Activated T-cell treated with anti-CD3 and anti-CD28 coated beads, Interleukin-2, amount 50 U/mL, for 72 hours (primary cell): ENCODE measurements at places on chromosomes 6 and 20.

- no peak for DNase-seq
Observed at GRCh38 chr6:153125032-153125431, 6.0 kb downstream of the RGS17 start.

- DNase-seq, result no peak
Observed at GRCh38 chr6:138833816-138834539, 38.1 kb downstream of the ECT2L start.

DNA sequence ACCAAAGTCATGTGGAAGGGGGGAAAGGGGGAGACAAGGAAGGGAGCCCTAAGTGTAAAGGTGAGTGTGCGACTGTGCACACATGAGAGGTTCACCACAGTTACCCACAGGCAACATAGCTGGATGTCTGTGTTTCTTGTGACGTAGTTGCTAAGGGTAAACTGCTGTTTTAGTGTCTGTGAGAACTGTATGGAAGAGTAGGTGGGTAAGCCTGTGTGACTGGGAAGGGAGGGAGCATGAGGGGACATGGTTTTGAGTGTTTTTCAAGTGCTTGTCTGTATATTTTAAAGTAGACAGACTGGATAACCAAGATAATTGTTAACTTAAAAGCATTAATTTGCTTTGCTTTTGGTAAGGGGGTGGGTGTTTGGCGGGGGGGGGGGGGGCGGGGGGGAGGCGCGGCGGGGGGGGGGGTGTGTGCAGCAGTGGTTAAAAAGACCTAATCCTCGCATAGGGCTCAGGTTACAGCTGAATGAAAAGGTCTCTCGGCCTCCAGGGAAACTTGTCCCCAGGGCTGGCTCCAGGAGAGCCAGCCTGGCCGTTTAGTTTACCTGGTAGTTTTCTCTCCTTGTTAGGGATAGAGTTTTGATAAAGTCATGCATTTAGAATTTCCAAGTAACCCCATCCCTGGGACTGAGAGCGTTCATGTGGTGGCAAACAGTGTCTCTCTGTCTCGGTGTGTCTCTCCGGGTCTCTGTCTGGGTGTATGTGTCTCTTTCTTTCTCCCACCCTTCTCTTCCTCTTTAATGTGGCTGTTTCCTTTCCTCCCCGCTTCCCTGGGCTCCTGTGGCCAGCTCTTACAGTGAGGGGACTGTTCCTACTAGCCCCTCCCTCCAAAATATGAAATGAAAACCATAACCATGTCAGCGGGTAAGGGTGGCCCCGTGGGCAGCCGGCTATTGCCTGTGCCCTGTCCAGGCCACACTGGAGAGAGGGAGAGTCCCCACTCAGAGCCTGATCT, 3.4 kb downstream of the SCUBE3 start:
- DNase-seq, result no peak

DNA sequence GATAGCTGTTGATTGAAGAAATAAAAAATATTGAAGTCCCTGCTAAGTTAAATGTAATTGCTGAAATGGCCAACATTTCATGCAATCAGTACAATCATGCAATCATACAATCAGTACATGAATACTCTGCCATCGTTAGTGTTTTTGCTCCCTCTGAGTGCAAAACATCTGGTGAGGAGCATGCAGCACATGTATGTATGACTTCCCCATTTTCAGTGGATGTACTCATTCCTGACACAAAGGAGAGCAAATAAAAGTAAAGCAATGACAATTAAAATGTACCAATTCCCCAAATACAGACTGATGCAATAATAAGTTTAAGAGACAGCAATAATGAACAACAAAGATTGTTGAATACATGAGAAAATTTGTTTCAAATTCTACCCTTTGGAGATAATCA, 140.7 kb downstream of the PLCB1 start:
- DNase-seq, result no peak

DNA sequence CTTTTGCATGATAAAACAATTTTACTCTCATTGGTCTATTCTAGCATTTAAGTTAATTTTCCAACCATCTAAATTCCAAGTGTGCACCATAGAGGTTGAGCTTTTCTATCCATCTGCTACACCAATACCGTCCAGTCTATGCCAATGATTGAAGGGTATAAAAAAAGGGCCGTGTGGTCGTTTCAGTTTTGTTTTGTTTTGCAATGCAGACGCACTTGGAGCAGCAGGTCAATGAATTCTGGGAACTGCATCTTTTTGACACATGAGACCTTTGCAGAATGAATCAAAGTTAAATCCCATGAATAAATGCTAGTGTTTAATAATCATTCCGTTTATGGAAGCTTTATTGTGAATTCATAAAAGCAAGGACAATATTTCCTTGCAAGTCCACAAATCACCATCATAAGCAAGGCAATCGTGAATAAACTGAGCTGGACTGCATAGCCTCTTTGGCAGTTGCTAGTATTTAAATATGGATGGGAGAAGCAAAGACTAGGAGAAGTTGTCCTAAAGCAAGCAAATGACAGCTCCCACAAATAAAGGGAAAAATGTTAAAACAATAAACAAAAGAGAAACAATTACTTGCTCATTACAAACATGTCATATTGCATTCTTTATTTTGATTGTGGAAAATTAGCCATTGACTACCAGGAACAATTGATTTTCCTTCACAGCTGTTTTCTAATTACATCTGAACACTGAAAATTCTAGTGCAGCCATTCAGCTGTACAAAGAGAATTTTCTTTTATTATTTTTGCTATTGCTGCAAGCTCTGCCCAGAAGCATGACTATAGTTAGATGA, 649.7 kb upstream of the GJE1 start:
- no peak for DNase-seq

DNA sequence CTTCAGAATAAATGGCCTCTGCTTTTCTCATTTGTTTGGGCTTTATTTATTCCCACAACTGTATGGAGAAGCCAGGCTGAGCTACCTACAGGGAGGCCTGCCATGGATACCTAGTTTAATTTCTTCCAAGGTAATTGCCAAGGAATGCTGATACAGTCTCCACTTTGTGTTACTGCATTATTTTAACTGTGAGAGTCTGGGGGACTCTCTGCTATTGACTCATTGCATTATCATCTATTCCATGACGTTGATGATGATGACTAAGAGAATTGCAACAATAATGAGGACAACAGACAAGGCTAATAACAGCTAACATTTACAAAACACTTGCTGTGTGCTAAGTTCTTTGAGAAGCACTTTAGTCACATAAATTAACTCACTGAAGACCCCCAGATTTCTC, 88.3 kb upstream of the COL21A1 start:
- DNase-seq, result no peak

DNA sequence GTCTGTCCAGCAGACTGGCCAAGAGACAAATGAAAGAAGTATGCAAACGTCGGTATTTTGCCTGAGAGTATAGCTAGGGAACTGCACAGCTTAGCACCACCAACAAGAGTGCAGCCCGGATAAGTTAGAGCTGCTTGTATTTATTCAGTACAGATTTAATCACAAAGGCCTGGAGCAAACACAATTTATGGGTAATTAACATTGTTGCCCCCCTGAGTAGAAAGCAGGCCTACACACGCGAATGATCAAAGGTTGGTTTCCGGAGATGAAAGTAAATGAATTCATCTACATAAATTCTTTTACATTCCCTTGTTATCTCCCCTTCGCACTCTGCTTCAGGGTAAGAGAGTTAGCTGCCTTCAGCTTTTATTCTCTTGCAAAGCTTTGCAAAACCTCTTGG, 24.7 kb upstream of the CRISP1 start:
- no peak for DNase-seq

GRCh38 chr6:53033764-53034163, 31.4 kb upstream of the FBXO9 start:
- DNase-seq, result no peak

DNA sequence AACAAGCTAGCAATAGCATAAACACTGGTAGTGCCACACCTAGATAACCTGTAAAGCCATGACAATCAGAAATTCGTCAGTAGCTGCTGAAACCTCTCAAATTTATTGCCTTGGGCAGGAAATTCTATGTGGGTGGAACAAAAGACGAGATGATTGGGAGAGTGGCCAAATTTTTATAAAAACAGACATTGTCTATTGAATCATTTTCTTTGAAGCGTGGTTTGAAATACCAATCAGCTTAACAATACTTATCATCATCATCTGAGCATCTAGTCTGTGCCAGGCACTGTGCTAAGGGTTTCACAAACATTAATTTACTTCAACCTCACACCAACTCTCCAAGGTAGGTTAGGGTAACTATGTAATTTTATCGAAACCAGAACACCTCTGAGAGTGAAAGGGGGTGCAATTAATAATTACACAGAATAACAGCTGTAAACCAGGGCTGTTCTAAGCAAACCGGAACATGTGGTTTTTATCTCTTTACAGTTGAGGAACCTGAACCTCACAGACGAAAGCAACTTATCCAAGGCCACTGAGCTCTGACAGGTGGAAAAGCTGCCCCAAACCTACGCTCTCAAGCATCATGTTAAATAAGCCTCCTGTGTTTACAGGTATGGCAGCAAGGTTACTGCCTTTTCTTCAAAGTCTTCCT, 43.4 kb downstream of the NHSL1 start:
- no peak for DNase-seq

DNA sequence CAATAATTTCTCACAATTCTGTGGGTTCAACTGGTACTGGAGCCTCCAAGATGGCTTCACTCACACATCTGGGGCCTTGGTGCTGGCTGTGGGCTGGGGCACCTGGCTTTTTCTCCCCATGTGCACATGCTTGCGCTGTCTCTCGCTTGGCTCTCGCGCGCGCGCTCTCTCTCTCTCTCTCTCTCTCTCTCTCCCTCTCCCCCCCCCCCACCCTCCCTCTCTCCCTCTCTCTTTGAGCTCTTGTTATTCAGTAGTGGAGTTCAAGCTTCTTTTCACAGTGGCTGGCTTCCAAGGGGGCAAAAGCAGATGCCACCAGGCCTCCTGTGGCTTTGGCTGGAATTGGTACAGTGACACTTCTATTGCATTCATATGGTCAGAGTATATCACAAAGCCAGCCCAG, 10.8 kb upstream of the TBCC start:
- DNase-seq, result no peak

DNA sequence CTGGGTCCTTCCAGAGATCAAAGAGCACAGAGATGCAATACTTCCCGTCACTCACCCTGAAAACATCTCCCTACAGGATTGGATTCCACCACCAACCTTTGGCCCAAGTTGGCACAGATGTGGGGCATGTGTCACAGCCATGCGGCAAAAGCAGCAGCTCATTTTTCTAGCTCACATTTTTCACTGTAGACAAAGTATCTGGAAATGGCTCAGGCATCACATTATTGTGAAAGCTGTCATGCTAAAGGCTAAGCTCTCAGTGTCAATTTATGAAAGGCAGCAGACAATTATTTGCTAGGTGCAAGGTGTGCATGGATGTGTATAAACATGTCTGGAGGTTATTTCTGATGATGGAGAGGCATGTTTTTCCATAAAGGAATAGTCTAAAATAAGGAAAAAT, 248.8 kb upstream of the PRND start:
- DNase-seq, result no peak

DNA sequence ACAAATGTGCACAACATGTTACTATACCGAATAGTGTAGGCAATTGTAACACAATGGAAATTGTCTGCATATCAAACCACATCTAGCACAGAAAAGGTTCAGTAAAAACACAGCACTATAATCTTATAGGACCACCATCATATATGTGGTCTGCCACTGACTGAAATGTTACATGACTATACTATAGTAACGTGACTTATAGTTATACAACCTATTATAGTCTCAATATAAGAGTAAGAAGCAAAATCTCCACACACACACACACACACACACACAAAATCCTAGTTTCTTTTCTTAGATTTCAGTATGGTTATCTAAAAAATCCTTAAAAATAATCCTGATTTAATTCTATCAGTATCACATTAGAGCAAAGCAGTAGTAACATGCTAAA, 164.6 kb downstream of the RALGAPA2 start:
- no peak for DNase-seq

GRCh38 chr6:113640051-113640450, 217.1 kb upstream of the MARCKS start:
- no peak for DNase-seq

DNA sequence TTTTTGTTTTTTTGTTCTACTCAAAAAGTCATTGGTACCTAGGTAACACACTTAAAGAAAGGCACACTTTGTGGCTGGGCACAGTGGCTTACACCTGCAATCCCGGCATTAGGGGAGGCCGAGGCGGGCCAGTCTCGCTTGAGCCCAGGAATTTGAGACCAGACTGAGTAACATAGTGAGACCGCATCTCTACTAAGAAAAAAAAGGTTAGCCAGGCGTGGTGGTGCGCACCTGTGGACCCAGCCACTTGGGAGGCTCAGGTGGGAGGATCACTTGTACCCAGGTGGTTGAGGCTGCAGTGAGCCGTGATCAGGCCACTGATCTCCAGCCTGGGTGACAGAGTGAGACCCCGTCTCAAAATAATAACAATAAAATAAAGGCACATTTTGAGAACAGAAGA, 67.4 kb upstream of the BHLHE23 start:
- DNase-seq, result no peak

DNA sequence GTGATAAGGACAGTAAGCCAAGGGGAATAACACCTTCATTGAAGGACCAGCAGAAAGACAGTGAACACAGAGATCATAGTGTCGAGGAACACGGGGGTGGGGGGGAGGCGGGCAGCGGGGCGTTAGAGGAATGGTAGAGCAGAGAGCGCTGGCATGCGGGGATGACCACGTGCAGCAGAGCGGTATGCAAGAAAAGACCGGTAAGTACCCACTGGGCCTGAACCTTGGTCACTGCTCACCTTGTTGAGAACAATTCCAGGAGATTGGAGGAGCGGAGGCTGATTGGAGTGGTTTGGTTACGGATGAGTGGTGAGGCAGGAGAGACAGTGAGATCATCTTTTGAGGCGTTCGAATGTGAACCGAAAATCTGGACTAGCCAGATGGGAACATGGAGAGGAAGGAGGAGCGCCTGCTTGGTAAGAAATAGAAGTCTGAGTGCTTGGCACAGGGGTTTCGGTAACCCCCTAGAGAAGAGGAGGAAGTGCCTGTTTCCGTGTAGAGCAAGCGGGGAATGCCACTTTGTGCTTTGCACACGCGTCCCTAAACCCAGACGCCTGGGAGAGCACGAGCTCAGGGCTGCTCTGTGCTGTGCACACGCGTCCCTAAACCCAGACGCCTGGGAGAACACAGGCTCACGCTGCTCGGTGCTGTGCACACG, 70.0 kb downstream of the FAM120B start:
- no peak for DNase-seq

DNA sequence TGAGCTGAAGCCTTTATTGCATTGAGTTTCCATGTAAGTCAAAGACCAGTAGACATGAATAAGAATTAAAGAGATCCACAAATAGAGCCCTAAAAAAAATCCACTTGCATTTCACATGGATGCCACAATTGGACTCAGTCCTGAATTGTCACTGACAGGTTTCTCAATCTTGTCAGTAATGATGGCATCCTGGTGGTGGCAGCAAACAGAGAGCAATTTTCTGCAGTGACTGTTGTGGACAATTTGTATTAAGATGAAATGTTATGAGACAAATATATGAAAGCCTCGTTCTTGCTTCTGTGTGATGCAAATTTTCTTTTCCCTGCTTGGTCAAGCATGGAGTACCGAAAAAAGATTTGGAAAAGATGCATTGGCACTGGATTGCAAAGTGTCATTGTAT, 278.9 kb downstream of the SAMD5 start:
- DNase-seq, result no peak

GRCh38 chr6:154370545-154370944, 13.9 kb upstream of the IPCEF1 start:
- DNase-seq, result no peak

GRCh38 chr6:35476004-35476403, 7.8 kb downstream of the RPL10A start:
- DNase-seq, result no peak
